Activated naive CD8-positive, alpha-beta T cell treated with anti-CD3 and anti-CD28 coated beads, Interleukin-2, amount 10 ng/mL, durations not matched to agents 7 days and 5 days (primary cell): ENCODE measurements at places on chromosomes 6 and 20. TPM values are rescaled to one million over a fixed set of nuclear protein-coding genes. Genes with fewer than 3 reads are reported as not detected.

Gene OOEP
- 1.1 TPM for total RNA-seq

Gene TSPO2
- not detected for total RNA-seq

Gene PRIM2
- total RNA-seq, result 29.3 TPM

Gene ANKRD66
- total RNA-seq, result not detected

Gene MYBL2
- 72.6 TPM for total RNA-seq

Gene EEF1E1
- 26.7 TPM for total RNA-seq

Gene SLC22A3
- total RNA-seq, result not detected

Gene BTBD9
- 19.8 TPM for total RNA-seq

Gene SMOC2
- not detected for total RNA-seq

Gene CYP39A1
- not detected for total RNA-seq

Gene B3GALT4
- total RNA-seq, result 35.4 TPM

Gene MCHR2
- total RNA-seq, result not detected
